ENCODE measurements at places on chromosomes 12 and 14.

GRCh38 chr12:108840605-108841332, 16.6 kb downstream of the SSH1 start:
- DNase-seq: no peak

- no peak for DNase-seq
These were observed 71.1 kb upstream of the NUDT4 start for GRCh38 chr12:93306636-93307035.

- no peak for DNase-seq
These were observed 11.4 kb downstream of the EIF2S1 start for GRCh38 chr14:67371247-67372148.

GRCh38 chr14:60317609-60318008, 68.6 kb downstream of the PPM1A start:
- DNase-seq: no peak

- no peak for DNase-seq
These were observed 158.5 kb downstream of the TGFB3 start for GRCh38 chr14:75823334-75823733.

- DNase-seq: no peak
These were observed 13.5 kb downstream of the HAL start for GRCh38 chr12:95982602-95983001.

DNA sequence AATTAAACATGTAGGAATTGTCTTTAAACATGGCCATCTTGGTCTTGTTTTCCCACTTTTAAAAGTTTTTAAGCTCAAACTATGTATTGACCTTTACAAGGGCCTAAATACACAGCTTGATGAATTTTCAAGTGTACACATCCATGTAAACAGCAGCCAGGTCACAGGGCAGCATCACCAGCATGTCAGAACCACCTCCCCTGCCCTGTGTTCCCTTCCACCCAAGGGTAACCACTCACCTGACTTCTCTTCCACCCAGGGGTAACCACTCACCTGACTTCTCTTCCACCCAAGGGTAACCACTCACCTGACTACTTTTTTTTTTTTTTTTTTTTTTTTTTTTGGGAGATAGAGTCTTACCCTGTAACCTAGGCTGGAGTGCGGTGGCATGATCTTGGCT, 4.6 kb downstream of the FBXW8 start:
- no peak for DNase-seq

DNA sequence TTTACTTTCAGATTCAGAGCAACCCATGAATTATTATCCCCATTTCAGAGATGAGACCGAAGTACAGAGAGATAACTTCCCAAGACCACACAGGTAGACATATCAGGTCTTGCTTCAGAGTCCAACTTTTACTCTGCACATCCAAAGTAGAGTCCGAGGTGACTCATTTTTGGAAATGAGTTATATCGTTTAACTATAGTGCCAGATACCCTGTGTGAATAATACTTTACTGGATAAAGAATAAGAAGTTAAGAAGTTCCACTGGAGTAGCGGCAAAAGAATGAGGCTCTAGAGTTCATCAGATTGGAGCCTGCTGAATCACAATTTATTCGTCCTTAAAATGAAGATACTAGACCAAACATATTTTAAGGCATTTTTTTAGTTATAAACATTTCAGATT, 124.7 kb downstream of the EPS8 start:
- no peak for DNase-seq

- DNase-seq: no peak
These were observed 45.6 kb upstream of the SLC8A3 start for GRCh38 chr14:70234066-70234950.

DNA sequence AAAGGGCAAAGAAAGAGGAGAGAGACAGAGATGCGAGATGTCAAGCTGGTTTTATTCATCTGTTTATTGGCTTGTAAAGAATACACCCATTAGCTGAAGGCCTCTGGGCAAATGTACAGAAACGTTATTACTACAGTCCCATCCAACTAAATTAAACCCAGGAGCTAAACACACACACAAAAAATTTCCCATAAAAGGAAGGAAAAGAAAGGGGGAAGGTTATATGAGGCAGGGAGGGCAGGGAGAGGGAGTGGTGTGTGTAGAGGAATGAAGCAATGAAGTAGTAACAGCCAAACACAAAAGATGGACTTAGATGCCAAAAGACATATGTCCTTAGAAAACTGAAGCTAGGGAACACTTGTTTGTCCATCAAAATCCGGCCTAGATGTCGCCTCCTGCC, 3.1 kb upstream of the MFAP5 start:
- no peak for DNase-seq

DNA sequence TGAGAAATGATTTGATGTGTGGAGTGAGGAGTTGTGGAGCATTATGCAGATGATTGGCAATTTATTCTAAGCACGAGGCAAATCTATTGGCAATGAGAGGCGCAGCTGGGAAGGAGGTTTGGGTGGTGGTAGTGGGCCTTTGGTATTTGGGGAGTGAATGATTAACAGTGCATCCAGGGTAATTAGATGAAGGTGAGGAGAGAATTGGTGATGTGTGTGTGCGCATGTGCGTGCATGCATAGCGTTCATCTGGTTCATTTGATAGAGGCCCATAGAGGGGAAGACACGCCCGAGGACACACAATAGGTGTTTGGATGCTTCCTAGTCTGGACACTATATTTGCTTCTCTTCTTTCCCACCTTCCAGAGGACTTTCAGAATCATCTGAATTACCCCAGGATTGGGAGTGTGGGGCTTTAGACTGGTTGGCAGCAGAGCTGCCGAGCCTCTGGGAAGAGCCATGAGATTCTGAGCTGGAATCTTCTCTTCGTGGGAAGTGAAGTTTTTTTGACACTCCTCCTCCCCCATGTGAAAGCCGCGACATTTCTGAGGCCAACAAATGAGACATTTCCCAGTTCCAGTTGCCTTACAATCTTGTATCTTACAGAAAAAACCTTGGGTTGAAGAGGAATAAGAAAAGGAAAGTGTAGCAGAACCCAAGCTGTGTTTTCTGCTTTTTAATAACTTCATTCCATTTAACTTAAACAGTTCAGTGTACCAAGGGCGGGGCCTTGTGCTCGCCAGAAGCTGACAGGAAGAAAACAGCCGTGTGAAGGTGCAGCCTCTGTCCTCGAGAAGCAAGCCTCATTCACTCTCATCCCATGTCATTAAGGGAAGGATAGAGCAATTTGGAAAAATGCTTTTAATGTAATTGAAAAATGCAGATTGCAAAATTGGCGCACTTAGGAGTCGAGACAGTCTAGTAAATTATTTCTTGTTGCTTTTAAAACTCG, 65.2 kb downstream of the SLC25A47 start:
- no peak for DNase-seq

- DNase-seq: no peak
These were observed 397.3 kb downstream of the MED13L start for GRCh38 chr12:115880238-115880637.

DNA sequence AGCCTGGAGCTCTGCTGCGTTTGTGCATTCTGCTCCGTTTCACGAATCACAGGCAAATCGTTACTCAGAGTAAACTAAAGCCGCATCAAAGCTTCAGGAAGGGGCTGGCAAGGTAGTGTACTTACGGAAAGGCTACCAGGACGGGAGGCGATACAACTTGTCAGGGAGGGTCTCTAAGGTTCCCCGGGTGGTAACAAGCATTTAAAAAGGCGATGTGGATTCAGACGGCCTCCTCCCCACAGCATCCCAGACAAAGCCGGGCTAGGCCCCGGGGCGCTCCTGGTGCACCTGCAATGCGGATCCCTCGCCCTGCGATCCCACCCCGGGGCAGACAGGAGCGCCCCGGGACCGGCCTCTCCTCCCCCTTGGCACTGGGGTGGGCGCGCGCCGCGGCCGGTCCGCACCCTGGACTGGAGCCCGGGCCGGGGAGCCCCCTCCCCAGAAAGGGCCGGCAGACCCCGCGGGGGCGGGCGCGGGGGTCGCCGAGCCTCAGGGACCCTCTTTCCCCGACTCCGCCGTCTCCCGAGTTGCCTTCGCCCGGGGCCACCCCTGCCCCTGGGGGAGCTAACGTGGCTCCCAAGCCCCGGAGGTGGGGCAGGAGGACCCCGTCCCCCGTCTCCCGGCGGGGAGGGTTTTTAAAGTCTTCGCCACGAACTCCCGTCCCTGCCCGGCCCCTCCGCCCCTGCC, 718 bp downstream of the CCDC92 start:
- DNase-seq: no peak
